ENCODE measurements at places on chromosomes 16 and 17. TPM values are rescaled to one million over a fixed set of nuclear protein-coding genes. Genes with fewer than 3 reads are reported as not detected.

KRT27 gene
- not detected for total RNA-seq

- no peak for DNase-seq
These were observed 316.3 kb downstream of the CBLN1 start for GRCh38 chr16:48965386-48965785.

TEX19 gene
- total RNA-seq: not detected

DNA sequence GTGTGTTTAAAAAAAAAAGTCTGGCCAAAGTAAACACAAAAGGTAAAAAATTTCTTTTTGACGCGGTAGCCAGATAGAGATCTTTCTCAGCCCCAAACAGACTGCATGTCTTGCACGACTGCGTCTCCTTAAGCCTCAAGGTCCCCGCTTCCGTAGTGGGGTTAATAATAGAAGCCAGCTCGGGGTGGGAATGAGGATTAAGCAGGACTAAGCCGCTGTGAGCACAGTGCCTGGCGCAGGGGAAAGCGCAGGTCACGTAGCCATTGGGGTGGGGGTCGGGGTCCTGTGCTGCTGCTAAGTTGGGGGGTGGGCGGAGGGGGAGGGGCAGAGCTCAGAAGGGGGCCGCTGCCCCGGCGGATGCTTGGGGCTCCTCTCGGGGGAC is 521 bp downstream of the GGA2 start:
- no peak for DNase-seq

SERPINF2 gene
- 1.2 TPM for total RNA-seq

GRCh38 chr16:31221357-31222160 is 4.6 kb upstream of the PYDC1 start:
- no peak for DNase-seq

TBC1D3 gene
- total RNA-seq: not detected

- DNase-seq: no peak
These were observed 13.1 kb upstream of the TRAP1 start for GRCh38 chr16:3730161-3731125.

C1QTNF8 gene
- total RNA-seq: not detected

- DNase-seq: no peak
These were observed 7.9 kb upstream of the MFSD6L start for GRCh38 chr17:8806926-8807550.

C17orf113 gene
- total RNA-seq: 0.43 TPM

All from cardiac septum (tissue), 1 donor.